ENCODE measurements at places on chromosomes 6 and 20.

DNA sequence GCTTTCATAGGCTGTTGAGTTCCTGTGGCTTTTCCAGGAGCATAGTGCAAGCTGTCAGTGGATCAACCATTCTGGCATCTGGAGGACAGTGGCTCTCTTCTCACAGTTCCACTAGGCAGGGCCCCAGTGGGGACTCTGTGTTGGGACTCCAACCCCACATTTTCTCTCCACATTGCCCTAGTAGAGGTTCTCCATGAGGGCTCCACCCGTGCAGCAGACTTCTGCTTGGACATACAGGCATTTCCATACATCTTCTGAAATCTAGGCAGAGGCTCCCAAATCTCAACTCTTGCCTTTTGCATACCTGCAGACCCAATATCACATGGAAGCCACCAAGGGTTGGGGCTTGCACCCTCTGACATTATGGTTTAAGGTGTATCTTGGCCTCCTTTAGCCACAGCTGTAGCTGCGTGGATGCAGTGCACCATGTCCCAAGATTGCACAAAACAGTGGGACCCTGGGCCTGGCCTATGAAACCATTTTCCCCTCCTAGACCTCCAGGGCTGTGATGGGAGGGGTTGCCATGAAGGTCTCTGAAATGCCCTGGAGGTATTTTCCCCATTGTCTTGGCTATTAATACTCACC lies 645.9 kb upstream of the CITED2 start:
- no peak for DNase-seq

DNA sequence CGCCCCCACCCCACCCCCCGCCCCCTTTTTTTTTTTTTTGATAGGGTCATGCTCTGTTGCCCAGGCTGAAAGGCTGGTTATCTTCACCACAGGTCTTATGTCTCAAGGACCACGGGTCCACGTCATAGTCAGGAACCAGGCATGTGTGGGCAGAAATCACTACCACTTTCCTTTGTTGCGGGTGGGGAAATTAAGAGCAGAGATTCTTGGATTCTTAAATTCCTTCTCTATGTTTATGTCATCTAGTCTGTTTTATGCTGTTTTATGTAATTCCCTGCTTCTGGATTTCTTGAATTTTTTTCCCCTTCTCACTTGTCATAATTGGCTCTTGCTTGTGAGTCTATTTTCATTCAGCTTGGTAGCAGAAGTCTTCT lies 25.8 kb upstream of the PLCG1 start:
- no peak for DNase-seq

DNA sequence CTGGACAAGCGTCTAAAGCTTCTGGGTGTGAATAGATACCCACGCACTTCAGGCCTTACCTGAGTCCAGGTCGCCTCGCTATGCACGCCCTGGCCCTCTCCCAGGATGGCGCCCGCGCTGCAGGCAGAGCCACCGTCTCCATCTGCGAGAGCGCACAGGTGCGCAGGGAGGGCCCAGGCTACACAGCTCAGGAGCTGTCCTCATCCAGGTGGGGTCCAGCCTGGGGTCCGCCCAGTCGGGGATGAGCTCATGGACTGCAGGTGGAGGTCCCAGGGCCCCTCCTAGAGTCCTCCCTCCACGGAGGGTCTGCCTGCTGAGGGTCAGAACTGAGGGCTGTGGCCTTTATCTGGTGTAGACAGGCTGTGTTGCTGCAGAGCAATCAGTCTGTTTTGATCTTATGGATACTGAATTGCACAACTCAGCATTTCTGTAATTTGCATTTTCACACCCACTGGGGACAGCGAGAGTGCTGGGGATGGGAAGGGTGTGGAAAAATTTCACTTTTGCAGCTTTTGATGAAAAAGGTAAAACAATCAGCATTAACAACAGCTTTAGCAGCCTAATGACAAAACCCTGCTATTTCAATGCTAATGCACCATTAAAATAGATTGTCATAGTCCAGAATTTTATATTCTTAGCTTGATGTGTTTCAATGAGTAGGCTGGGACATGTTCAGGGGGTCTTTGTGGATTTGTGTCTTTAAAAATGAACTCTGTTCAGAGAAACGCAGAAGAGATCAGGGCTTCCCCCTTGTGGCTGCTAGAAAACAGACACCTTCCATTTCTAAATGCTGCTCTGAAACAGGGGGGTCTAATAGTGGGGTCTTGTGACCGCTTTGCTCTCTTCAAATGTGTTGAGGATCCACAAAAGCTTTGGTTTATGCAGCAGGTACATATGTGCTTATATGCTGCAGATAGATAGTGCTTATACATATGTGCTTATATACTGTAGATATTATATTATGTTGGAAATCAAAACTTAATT lies 77.8 kb upstream of the PHACTR3 start:
- no peak for DNase-seq

DNA sequence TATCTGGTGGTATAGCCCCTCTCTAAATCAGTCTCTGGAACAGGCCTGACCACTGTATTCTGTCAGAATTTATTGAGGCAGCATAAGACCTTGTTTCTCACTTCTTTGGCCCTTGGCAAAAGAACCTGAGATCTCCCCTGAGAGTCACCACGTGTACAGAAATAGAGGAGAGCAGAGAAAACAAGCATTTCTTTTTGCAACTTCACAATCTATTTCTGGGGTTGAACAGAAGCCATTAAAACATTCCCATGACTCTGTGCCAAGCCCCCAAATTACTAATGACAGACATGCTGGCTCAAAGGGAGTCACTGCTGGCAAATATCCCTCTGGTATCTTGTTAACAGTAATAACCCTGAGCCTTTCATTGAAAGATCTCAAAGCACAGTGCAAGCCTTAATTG lies 395.3 kb downstream of the MAFB start:
- no peak for DNase-seq

DNA sequence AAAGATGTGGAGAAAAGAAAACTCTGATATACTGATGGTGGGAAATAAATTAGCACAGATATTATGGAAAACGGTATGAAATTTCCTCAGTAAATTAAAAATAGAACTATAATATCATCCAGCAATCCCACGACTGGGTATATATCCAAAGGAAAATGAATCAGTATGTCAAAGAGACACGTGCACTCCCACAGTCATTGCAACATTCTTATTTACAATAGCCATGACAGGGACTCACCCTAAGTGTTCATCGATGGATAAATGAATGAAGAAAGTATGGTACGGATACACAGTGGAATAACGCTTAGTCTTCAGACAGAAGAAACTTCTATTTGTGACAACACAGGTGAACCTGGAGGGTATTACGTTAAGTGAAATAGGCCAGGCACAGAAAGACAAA lies 5.7 kb upstream of the ADTRP start:
- DNase-seq = no peak

DNA sequence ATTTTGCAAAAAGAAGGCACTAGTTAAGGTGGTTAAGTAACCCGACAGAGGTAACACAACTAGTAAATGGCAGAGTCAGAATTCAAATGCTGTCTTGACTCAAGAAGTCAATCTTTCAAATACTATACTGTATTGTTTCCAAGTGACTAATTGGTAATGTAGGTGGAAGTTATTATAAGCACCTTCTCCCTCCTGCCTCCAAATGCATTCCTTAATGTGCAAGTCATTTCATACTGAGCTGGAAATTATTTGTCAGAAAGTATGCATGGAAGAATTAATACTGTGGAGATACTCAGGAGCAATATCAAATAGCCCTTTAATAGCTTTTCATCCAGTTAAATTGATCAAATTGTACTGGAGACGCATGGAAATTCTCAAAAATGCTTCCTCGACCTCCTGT lies 579.1 kb downstream of the DOK5 start:
- DNase-seq = no peak

- DNase-seq = no peak
Observed at GRCh38 chr20:3669710-3670367, 6.6 kb upstream of the GFRA4 start.

- no peak for DNase-seq
Observed at GRCh38 chr6:15408008-15408407, 162.1 kb downstream of the JARID2 start.

GRCh38 chr6:115838763-115839401 lies 221.8 kb downstream of the FRK start:
- DNase-seq = no peak

DNA sequence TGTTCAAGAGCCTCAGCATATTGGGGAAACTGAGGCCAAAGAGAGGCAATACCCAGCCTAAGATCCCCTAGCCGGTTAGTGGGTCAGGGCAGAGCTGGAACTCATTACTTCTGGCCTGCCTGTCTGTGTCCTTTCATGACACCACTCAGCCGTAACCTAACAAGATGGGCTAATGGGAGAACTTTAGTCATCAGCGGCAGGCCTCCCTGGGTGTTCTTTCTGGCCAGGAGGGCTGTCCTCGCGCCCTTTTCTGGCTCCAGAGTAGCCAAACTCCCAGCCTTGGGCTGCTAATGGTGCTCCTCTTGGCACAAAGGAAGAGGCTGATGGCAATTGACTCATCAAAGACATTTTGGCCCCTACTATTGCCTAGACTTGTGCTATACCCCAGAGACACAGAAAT lies 76.6 kb downstream of the NCR2 start:
- DNase-seq = no peak

Data from stimulated activated CD4-positive, alpha-beta T cell treated with anti-CD3 and anti-CD28 coated beads, TNF-alpha, amount 100 ng/mL, for 4 hours (primary cell).